Fibroblast of the conjunctiva (primary cell): ENCODE measurements at places on chromosomes 7 and 10.

- no peak for DNase-seq
Measured at GRCh38 chr7:50278120-50278519, 26.4 kb upstream of the IKZF1 start.

DNA sequence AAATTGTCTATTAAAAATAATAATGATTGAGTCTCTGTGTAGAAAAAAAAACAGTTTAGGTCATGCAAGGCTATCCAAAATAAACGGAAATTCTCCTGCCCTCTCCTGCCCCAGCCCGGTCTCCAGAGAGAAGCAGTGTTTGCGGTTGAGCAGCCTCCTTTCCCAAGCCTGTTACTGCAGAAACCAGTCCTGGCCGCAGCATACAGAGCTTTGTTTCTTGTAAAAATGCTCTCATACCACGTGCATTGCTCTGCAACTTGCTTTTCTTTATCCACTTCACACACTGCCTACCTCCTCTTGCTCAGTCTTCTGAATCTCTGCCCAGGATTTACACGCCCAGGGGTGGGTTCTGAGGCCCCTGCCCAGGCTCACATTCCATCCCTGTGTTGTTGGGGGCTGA, 34.4 kb upstream of the CUL1 start:
- DNase-seq: peak; percentile 30

GRCh38 chr10:124993736-124994451, 52.0 kb downstream of the ZRANB1 start:
- no peak for DNase-seq

- DNase-seq: no peak
Measured at GRCh38 chr7:111009526-111010040, 81.3 kb upstream of the LRRN3 start.

DNA sequence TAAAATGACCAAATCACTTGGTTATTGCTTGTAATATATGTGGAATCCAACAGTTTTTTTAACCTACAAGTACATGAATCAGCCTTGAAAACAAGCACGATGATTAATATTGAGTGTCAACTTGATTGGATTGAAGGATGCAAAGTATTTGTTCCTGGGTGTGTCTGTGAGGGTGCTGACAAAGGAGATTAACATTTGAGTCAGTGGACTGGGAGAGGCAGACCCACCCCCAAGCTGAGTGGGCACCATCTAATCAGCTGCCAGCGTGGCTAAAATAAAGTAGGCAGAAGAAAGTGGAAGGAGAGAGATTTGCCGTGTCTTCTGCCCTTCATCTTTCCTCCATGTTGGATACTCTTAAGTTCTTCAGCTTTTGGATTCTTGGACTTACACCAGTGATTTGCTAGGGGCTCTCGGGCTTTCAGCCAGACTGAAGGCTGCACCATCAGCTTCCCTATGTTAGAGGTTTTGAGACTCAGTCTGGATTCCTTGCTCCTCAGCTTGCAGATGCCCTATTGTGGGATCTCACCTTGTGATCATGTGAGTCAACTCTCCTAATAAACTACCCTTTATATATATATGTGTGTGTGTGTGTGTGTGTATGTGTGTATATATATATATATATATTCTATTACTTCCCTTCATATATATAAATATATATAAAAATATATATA, 118.4 kb upstream of the WDR11 start:
- DNase-seq: no peak

DNA sequence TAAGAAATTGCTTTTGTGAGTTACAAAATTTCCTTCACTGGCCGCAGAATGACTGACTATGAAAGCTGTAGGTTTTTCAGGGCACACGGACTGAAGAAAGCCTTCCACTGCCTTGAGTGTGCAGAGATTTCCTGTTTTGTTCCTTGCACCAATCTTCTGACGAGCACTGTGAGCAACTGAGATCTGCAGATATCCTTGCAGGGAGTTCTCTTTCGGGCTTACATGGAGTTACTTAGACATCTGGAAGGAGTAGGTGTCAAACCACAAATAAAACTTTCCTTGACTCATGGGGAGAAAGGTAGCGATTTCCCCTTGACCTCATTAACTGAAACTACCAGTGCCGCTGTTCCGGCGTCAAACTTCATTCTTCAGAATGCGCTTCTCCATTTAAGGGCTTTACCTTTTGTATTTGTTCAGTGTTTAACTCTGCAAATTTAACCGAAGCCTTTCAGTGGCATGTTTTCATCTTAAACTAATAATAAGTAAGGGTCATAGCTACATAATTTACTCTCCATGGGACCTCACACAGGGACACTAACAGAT, 1175.3 kb downstream of the GATA3 start:
- no peak for DNase-seq

DNA sequence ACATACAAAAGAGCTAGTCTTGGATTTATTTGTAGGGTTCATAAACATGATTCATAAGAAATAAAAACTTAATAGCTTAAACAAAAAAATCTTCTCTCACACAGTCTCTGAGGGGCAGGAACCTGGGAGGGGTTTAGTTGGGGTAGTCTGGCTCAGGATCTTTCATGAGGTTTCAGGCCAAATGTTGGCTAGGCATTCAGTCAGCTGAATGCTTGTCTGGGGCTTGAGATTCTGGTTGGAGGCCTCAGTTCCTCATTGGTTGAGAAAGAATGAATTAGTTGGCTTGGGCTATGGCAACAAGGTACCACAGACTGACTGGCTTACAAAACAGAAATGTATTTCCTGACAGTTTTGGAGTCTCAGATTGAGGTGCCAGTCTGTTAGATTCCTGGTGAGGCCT, 74.3 kb downstream of the ANKRD7 start:
- DNase-seq: no peak

- DNase-seq: peak; percentile 22
Measured at GRCh38 chr10:18368682-18369081, 228.5 kb downstream of the CACNB2 start.
